ENCODE measurements at places on chromosomes 2 and 18. TPM values are rescaled to one million over a fixed set of nuclear protein-coding genes. Genes with fewer than 3 reads are reported as not detected.

GRCh38 chr18:8003878-8004675 lies 437.0 kb downstream of the PTPRM start:
- DNase-seq: no peak

DNA sequence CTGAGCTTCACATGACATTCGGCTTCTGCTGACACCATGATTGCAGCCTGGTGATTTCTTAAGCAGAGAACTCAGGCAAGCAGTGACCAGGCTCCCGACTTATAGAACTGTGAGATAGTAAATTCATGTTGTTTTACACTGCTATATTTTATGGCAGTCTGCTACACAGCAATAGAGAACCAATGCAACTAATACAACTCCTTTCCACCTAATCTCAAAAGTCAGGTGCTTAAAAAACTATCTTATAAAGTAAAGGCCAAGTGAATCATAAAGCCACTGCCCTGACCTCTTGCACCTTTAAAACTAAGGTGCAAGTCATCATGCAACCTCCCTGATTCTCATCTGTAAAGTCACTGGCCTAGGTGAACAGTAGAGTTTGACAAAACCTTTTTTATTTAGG lies 95.3 kb upstream of the GLS start:
- no peak for DNase-seq

DNA sequence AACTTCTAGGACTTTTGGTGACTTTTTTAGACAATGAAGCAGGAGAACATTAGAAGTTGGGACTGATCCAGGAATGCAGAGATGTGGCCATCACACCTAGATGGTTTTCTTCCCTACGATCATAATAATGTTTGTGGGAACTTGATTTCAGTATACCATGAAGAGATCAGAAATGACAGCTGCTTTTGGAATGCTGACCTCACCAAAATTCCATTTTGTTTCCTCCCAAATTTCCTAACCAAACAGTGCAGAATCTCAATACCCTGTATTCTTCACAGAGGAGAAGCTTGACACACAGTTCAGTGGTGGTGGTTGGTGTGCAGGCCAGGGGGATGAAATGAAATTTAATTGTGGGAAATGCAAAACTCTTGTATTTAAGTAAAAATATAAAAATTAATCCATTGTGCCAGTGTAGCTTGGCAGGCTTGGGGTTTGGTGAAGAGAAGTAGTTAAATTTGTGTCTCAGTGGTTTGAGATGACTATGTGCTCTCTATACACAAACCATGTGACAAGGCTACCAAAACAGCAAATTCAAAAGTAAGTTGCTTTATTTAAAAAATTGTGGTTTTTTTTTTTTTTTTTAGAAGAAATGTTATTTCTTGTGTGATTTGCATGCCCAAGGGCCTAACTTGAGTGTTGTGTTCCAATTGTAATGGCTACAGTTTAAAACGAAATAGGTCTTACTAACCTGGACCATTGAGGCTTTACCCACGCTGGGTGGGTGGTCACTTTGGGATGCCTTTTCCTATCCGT lies 252.4 kb downstream of the LPIN1 start:
- no peak for DNase-seq

DNA sequence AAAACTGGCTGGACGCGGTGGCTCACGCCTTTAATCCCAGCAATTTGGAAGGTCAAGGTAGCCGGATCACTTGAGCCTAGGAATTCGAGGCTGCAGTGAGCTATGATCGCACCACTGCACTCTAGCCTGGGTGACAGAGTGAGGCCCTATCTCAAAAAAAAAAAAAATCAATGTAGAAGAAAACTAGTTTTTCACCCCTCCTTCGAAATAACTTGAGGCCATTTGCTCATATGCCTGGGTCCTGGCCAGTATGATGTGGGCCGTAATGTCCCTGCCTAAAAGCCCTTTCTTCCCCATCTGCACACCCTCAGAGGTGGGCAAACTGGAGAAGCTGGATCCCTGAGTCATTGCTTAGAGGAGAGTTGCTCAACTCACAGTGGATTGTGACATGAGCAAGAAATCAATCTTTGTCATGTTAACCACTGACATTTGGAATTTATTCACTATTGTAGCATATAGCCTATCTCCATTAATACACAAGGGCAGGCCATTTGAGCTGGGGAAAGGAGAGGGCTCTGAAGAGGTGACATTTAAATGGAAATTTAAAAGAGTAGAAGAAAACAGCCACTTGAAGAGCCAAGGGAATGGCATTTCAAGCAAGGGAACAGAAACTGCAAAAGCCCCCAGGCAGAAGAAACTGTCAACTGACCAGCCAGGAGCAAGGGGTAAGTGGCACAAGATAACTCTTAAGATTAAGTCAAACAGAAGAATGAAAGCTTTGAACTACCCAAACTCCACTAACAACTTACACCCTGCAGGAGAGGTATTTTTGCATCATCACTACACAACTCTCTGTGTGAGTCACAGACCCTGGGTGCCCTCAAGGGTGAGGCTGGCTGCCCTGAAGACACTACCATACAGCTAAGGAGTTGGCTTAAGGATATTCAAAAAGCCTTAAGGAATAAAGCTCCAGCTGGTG lies 7.6 kb upstream of the METTL21A start:
- no peak for DNase-seq

DNA sequence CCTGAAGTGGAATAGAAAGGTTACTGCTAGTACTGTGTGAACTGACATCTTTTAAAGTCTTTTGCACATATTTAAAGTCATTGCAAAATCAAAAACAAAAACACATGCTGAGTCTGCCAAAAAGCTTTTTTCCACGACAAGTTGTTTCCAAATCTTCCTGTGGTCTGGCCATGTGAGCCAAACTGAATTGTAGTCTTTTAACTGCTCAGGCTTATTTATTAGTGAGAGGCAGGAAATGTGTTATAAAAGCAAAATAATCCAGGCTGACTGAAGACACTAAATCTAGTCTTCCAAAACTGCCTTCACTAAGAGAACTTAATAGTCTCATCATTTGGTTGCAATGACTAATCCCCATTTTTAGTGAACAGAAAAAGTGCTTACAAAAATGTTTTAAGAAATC lies 2.3 kb downstream of the KRCC1 start:
- no peak for DNase-seq

The NR4A2 gene
- 2.8 TPM for polyA plus RNA-seq

The PMAIP1 gene
- polyA plus RNA-seq: 1.8 TPM
